ENCODE measurements at places on chromosomes 6 and 20. TPM values are rescaled to one million over a fixed set of nuclear protein-coding genes. Genes with fewer than 3 reads are reported as not detected.

- no peak for DNase-seq
These were observed 4.5 kb downstream of the TDP2 start for GRCh38 chr6:24662236-24662635.

DNA sequence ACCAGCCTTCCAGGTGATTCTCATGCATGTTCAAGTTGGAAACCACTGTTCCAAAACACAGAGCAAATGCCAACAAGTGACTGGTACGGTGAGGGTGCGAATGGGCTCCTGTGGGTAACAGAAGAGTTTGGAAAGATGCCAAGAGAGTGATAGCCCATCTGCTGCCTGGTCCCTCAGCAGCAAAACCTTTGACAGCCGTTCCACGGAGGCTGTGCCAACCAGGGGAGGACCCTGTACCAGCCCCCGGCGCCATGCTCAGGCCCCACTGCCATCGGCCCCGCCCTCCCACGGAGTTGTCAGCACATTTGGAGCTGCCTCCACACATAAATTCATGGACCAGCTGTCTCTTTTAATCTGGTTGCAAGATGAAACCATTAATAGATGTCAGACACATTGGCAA lies 4.4 kb upstream of the PTPRT start:
- no peak for DNase-seq

The PI3 gene
- 110 TPM for total RNA-seq

The PROKR2 gene
- not detected for total RNA-seq

GRCh38 chr20:32968478-32969241 lies 35.6 kb downstream of the SUN5 start:
- DNase-seq, result no peak

The SLC17A3 gene
- not detected for total RNA-seq
